Mucosa of descending colon (tissue), 3 donors: ENCODE measurements at places on chromosomes 4 and X. TPM values are rescaled to one million over a fixed set of nuclear protein-coding genes. Genes with fewer than 3 reads are reported as not detected.

SH3D19 gene
- total RNA-seq = 102 TPM

MEPE gene
- total RNA-seq = not detected

CLCN4 gene
- 1.8 TPM for total RNA-seq

AREG gene
- 18.9 TPM for total RNA-seq
